ENCODE measurements at places on chromosomes 3 and 15.
A peak's percentile ranks its signal among the peaks of the same experiment; 100 is the strongest.

DNA sequence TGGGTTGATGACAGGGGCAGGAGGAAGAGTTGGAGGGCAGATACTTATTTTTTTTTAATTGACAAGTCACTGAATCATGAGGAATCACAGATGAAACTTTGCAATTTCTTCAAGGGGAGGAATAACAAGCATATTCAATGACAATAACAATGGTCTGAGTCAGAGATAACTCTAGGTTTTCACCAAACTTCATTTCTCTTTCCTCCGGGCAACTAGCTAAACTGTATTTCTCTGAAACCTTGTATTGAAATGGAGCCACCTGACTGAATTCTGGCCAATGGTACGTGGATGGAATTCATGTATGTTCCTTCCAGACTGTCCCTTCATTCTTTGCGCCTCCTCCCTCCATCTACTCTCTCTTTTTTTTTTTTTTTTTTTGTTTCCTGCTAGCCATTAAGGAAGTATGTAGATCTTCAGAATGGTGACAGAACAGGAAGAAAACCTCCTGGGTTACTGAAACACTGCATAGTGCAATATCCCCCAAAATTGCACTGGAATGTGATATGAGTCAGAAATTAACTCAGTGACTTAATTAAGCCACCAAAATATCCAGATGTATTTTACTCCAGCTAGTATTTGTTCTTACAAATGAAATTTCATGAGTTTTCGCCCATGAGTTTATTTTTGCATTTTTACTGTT is 495.4 kb downstream of the OTOL1 start:
- DNase-seq: no peak

GRCh38 chr3:71299160-71299559 is 284.4 kb downstream of the FOXP1 start:
- DNase-seq: no peak

GRCh38 chr3:12622335-12622734 is 41.6 kb downstream of the RAF1 start:
- DNase-seq: no peak

DNA sequence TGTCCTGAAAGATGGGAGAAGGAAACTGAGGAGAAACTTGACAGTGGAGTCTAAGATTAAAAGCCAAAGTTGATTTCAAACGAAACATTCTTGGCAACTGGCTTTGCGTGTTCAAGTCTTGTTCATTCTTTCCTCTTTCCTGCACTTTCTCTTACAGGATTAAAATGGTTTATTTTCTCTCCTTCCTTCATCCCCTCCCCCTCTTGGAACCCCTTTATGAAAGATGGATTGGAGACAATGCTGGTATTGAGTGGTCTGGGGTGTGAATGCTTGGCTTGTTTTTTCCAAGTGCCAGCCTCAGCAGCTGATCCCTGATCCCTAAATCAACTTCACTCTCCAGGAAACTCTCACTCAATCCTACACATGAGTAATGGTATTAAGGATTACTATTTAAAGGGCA is 703 bp upstream of the LSAMP start:
- no peak for DNase-seq

GRCh38 chr3:42387802-42388651 is 22.4 kb downstream of the LYZL4 start:
- peak; percentile 38 for DNase-seq

All from activated naive CD4-positive, alpha-beta T cell treated with anti-CD3 and anti-CD28 coated beads, Interleukin-2, amount 10 ng/mL, durations not matched to agents 7 days and 5 days (primary cell).